Effector CD4-positive, alpha-beta T cell (primary cell): ENCODE measurements at places on chromosomes 12 and 14.

DNA sequence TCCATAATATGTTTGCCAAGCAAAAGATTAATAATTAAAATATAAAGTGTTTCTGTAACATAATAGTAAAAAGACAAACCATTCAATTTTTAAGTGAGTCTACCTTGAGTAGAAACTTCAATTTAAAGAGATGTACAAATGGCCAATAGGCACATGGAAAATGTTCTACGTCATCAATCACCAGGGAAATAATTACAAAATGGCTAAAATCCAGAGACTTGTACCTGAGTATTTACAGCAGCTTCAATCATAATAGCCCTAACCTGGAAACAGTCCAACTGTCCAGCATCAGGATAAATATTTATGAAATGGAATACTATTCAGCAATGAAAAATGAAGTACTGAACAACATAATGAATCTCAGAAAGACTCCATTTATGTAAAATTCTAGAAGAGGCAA is 95.5 kb upstream of the FAR2 start:
- no peak for DNase-seq

DNA sequence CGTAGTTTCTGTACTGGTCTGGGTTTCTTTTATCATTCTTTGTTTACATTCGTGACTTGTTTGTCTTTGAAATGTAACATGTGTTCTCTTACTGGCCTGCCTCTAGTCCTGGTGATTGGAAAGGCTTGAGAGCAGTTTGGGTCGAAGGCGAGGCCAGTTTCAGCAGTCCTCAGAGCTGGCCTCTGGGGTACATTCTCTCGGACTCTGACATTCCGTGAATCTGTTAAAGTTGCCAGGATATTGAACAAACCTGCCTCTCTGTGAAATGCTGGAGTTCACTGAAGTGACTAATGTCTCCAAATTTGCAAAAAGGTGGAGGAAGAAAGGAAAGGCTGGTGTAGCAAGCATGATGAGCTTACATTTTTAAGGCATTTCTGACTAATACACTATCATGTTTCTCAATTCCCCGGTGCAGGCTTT is 1.5 kb downstream of the PLEKHA5 start:
- DNase-seq = no peak

DNA sequence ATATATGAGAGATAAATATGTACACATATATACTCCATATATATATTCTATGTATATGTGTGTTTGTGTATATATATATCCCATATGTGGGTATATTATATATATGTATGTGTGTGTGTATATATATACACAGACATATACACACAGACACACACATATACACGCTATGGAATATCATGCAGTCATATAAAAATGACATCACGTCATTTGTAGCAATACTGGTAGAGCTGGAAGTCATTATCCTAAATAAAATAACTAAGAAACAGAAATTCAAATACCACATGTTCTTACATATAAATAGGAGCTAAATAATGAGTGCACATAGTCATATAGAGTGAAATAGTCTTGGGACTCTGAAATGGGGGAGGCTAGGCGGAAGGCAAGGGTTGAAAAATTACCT is 1000.2 kb downstream of the LRFN5 start:
- DNase-seq = no peak

DNA sequence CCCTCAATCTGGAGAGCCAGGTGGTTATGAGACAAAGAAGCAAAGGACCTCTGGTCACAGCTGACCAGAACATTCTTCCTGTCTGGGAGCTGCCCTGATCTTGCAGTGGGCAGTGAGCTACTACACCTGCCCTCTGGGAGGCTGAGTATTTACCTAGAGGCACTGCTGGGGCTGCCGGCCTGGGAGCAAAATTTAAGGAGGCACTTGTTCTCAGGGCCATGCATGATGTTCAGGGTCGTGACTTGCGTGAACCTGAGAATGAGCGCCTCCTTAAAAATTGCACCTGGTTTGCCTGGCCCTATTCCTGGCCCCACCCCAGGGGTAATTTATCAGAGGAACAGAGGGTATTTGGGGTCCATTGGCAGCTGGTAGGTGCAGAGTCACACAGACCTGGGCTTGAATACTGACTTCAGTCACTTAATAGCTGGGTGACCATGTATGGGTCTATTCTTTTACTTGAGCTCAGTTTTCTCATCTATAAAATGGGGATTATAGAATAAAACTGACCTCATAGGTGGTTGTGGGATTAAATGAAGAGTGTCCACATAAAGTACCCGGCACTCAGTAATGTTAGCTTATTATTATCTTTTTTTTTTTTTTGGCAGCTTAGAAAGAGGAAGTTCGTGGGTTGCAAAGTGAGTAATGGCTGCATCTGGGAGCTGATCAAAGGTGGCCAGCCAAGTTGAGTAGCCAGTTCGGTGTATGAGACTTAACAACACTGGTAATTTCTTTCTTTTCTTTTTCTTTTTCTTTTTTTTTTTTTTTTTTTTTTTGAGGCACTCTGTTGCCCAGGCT is 107.4 kb upstream of the MED13L start:
- no peak for DNase-seq
